ENCODE measurements at places on chromosomes 6 and 20.

GRCh38 chr6:156169371-156169770, 607.8 kb upstream of the ARID1B start:
- DNase-seq: no peak

DNA sequence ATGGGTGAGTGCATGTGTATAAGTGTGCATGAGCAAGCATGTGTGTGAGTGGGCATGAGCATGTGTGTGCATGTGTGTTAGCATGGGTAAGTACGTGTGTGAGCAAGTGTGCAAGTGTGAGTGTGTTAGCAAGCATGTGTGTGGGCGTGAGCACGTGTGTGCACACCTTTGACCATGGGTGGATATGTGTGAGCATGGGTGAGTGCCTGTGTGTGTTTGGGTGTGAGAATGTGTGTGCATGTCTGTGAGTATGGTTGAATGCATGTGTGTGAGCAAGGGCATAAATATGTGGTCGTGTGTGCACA, 84.6 kb downstream of the DLL1 start:
- no peak for DNase-seq

DNA sequence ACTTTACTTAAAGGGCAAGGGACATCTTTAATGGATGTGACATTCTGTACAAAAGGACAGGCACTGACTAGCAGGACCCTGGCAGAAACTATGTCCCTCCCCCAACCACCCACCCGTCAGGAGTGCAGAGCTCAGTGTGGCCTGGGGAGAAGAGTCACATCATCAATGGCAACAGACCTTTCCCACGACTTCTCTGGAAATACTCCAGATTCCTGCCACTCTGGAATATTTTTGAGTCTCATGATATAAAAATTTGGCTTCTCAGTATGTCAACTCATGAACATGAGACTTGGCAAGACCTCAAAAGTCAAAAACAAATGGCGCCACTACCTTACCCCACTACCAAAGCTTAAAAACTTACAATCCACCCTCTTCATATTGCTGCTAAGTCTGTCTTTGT, 118.3 kb downstream of the SLC23A2 start:
- DNase-seq: no peak

DNA sequence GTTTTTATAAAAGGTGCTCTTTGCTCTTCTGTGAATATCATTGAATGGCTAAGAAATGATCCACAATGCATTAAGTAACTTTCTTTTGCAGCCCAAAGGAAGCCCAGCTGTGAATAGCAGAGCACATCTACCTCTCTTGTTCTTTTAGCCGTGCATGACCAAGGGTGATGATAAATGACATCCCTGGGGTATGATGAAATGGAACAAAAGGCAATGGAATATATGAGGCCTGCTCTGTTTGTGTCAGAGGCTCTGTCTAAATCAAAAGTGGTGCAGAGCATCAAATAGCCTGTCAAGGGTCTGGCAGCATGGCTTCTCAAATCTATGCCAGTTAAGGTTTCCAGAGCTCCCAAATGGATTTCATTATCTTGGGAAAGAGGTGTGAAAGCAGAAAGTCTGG, 362.6 kb upstream of the RNF217 start:
- no peak for DNase-seq

DNA sequence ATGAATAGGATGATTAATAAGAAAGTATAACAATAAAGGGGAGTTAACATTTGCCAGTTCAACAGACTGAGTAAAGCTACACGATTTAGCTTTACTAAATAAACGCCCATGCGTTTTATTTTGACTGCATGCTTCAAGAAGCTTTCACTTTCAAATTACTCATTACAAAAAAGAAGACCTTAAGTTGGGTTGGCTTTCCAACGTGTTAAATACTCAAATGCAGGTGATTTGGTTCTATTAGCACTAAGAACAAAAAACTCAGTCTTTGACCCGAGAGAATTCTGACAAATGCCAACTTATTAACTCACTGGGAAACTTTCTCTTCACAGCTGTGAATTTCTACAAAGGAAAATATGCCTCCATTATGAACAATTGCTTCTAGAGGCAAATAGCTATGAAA, 24.8 kb downstream of the RNF146 start:
- DNase-seq: no peak

DNA sequence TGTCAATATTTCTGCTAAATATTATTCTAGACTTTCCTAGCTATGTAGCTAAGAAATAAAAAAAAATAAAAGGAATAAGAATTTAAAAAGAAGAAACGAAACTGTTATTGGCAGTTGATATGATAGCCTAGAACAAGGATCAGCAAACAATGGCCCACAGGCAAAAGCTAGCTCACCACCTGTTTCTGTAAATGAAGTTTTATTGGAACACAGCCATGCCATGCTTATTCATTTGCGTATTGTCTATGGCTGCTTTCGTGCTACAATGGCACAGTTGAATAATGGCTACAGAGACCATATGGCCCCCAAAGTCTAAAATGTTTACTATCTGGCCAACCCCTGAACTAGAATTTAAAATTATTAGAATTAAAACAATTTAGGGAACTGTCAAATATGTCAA, 952.6 kb upstream of the MAP3K7 start:
- no peak for DNase-seq

DNA sequence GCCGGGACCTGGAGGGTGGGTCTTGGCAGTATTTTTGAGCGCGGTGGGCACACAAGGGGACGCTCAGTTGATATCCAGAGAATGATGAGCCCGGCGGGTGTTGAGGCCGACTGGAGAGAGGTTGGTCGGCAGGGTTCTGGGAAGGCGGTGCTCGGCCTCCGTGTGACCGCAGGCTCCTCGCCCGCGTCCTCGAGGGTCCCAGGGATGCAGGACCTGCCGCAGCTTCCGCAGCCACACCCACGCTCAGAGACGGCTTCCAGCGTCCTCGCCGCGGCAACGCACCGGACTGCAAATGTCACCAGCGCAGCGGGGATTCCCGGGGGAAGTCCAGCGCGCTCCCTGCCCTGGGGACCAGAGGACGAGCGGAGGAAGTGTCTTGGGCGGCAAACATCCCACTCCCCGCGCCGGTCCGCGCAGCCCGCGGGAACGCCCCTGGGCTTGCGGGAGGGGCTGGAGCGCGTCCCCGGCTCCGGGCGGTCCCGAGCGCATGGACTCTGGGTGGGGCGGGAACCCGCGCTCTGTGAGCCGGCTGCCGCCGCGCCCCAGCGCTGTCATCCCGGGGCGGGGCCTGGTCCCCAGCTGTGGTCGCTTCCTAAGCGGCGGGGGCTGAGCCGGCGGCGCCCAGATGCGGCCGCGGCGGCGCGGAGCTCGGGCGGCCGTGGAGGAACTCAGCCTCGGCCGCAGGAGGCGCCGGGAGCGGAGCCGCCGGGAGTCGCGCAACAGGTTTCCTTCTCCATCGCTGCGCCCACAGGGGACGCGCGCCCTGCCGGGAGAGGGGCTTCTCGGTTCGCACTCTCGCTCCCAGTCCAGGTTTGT, at the start of gene STX11:
STX11 (plus strand) TSS at position 624 of the 816 bp plus-strand sequence. CDS start 36,111 bp downstream, outside the sequence.
- DNase-seq: peak; percentile 62

DNA sequence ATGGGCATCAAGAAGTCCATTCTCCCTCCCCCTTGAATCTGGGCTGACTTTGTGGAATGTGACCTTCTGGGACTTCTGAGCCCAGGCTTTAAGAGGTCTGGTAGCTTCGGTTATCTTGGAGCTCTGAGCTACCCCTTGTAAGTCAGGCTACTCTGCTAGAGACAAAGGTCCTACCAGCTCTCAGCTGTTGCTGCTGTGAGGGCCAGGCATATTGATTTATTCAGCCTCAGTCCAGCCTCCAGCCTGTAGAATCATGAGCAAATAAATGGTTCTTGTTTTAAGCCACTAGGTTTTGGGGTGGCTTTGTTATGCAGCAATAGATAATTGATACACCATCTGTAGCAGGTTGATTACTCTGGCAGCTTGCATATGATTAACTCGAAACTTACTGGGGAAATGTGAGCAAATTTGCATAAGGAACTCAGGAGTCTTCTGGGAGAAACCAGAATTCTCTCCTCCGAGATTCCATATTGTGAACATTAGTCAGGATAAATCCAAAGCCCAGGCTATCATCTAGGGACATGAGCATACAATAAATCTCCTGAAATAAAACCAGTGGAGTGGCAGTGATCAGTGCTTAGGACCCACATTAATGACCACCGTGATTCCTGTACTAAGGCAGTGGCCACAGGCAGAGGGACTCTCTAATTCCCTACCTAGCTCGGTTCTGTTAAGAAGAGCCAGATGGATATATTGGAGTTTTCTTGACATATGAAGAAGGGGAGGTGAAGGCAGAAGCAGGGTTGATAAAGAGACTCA, 336.1 kb downstream of the CDC5L start:
- no peak for DNase-seq

DNA sequence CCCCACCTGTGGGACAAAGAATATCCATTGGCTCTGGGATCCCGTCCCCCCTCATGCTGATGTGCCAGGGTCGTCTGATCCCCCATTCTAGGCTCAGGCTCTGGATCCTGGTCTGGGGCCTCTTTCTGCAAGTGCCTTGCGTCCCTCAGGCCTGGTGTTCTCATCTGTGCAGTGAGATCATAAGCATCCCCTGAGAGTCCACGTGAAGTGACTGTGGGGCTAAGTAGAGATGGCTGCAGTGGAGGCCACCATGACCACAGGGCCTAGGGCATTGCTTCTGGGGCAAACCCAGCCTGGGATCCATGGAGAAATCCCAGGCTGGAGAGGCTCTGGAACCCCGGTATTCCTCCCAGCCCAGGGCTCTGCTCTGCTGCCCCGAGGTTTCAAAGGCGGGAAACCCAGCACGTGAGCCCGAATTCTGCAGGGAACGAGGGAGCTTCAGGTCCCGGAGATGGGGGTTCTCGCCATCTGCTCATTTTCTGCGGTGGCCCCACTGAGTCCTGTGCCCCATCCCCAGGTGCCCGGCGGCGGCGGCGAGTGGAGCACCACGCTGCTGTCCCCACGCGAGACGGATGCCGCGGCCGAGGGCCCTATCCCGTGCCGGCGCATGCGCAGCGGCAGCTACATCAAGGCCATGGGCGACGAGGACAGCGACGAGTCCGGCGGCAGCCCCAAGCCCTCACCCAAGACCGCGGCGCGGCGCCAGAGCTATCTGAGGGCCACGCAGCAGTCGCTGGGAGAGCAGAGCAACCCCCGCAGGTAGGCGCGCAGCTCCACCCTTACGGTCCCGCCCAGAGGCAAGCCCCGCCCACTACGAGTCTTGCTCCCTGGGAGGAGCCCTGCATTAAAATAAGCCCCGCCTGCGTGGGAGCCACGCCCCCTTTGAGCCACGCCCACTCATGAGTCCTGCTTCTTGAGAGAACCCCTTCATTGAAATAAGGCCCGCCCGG, 105.5 kb upstream of the MYL9 start:
- peak; percentile 88 for DNase-seq
